ENCODE measurements at places on chromosomes 1 and 21.

GRCh38 chr1:151949371-151950193, 40.3 kb upstream of the THEM4 start:
- DNase-seq: no peak

- DNase-seq: no peak
Measured at GRCh38 chr1:36085686-36086526, 2.0 kb downstream of the TEKT2 start.

GRCh38 chr1:54980046-54980527, 341 bp upstream of the TMEM61 start:
- DNase-seq: no peak

DNA sequence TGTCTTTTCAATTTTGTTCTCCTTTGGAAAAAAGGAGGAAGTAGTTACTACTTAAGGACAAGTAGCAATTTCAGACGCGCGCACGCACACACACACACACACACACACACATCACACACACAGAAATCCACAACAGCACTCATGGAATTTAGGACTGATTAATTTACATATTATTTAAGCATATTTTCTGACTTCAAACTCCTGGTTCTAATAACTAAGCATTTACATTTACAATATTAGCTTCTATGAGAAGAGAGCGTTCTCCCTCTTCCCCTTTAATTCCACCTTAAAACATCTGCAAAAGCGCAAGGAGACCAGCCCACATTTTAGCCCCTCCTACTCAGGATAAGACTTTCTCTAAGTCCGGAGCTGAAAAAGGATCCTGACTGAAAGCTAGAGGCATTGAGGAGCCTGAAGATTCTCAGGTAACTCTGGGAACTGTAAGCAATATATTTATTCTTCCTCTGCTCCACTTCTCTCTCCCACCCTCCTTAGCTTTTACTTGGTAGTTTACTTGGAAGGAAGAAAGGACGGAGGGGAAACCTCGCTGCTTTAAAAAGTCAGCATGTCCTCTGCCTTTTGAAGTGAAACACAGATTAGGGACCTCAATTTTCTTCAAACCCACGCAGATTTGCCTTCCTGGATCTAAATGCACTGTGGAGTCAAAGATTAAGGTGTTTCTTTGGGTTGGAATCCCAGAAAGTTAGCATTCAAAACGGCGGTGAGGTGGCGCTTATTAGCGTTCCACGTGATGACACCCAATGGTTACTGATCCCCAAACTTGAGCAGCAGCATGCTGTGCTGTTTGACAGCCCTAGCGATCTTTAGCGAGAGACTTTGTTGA, at the start of gene PLA2G4A:
PLA2G4A (plus strand) TSS at position 339 of the 844 bp plus-strand sequence. CDS start 25,406 bp downstream, outside the sequence.
- peak; percentile 64 for DNase-seq

DNA sequence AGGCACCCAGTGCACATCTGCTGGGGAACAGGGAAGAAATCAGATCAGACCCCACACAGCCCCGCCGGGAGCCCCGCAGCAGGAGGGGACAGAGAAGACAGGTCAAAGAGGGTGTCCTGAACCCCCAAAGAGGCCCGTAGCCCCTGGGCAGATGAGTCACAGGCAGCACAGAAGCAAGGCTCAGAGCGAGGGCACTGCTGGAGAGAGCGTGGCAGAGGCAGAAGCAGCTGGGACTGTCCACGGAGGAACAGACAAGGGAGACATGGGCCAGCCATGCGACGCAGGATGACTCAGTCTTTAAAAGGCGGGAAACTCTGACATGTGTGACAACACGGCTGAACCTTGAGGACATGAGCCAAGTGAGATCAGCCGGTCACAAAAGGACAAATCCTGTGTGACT, 14.5 kb upstream of the PRDM16 start:
- no peak for DNase-seq
